ENCODE measurements at places on chromosomes 5 and 9.

DNA sequence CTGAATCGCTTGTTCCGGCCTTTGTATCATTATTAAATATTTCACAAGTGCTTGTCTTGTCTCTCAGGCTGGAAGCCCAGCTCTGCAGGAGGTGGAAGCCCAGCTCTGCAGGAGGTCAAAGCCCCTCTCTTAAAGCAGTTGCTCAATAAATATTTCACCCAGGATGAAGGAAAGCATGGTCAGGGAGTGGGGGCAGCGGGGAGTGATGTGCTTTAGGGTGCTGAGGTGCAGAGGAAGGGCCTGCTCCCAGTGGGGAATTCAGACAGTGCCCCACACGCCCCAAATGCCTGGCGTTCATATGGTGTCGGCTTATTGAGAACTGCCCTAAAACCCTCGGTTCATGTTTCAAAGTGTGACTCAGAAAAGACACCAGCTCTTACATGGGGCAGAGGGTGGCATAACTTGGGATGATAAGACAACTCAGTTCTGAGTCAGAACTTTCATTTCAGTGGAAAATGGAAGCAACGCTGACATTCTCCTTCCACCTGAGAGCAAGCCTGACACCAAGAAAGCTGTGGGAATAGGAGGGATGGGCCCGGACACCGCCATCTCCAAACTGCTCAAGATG, 114.3 kb upstream of the DAP start:
- no peak for DNase-seq

DNA sequence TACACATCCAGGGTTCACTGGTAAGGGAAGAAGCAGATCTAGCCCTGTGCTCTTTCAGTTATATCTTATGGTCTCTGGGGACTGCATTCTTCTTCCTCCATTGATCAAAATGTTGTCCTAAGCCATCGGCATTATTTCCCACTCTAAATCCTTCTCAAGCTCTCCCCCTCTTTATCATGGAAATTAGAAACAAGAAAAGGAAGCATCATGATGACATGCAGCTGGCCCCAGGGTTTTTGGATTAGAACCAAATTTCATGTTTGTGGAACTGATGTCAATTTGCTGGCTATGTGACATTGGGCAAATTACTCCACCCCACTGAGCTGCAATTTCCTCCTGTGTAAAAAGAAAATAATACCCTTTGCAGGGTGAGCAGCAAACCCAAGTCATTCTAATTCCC, 39.5 kb downstream of the MFAP3 start:
- no peak for DNase-seq

DNA sequence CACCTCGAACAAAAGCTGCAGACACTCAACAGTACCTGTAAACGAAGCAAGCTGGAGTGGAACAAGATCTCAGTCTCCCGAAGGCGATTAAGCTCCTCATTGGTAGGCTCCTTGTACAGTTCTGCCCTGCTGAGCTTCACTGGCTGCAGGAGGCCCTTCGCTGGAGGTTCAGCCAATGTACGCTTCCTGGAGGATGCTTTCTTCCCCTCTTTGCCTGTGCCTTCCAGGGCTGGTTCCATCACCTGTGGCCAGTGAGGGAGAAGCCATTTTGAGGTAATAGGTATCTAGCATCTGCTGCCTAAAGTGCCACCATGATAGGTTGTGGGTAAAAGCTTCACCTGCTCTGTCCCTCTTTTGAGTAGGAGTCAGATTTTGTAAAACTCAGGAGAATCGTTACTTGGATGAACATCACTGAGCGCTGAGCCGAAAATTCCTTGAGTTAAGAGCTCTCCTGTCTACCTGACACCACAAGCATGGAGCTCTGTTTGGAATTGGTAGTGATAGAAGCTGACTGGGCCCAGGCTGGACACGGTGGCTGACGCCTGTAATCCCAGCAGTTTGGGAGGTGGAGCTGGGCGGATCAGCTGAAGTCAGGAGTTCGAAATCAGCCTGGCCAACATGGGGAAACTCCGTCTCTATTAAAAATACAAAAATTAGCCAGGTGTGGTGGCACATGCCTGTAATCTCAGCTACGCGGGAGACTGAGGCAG, 1.4 kb downstream of the NOL6 start:
- DNase-seq = no peak

DNA sequence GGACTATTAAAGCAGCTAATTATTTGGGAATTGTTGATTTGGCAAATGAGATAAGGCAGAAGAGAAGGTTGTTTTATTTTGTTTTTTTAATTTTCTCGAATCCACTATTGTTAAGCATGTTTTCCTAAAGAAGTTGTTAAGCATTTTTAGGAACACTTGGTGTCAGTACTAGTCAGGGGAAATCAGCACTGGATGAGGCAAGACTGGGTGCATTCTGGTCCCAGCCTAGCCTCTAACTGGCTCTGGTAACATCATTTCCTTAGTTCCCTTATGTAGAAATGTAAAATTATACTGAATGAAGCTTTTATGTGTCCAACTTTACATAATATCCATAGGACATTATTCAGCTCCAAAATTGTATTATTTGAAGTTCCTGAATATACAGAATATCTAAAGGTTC, 196.1 kb downstream of the PCSK5 start:
- no peak for DNase-seq

DNA sequence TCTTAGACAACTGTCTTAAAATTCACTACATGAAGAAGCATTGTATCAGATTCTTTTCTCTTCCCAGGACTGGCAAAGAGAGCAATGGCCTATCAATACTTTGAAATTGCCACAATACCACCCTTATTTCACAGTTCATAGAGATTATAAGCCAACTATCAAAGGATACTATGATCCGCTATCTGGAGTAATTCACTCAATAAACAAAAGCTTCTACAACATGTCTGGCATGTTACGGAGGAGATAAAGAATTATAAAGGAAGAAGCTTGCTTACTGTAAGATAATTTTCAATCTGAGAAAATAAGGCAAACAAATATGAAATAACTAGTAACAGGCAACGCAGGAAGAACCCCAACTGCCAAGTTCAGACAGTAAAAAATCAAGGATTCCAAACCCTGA, 114.8 kb downstream of the GNAQ start:
- DNase-seq = no peak

DNA sequence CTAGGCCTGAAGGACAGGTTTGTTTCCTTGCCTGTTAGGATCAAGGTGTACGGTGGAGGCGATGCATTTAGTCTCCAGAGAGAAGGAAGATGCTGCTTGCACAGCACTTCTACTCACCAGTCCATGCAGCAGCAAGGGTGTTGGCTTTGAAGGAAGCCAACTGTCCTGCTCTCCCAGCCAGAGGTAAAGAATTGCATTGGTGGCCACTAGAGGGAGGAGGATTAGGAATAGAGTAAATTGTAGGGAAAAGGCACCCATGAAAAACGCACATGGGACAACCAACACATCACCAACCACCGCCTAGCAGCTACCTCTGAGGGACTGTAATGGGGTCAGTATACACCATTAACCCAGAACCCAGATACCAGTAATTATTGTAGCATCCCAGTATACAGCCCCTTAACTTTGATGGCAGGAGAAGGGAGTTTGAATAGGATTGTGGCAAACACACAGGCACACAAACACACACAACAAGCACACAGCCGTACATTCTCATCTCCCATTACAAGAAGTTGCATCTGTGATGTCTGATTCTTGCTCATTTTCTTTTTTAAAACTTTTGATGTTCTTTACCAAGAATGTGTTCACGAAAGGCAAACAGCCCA, 267.7 kb downstream of the ADAMTS6 start:
- no peak for DNase-seq

DNA sequence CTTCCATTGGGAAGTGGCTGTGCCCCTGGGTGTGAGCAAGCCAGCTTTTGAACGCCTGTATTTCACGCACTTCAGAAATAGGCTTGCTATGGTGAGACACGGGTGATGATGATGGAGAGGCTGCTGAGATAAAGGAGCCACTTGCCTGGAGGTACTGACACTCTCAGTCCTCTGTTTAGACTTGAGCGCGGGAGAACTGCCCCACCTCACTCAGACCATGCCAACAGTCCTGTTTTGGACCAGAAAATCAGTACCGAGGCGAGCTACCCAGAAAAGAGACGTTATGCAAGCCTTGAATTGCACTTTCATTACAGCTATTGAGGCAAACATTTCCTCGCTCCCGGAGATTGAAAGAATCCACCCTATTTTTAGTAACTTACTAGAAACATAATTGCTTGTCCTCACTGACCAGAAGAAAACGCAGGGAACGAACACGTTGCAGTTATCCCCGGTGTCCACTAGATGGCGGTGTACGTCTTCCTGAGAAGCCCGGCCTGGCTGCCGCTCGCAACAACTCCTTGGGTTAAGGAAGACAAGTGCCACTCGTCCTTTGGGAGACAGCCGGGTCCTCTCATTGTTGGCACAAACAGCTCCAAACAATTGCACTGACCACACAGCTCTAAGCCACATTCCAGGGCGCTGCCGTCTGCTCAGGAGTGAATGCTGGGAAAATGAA, 142.4 kb downstream of the PSAT1 start:
- DNase-seq = peak; percentile 78
